ENCODE measurements at places on chromosomes 3 and 15. TPM values are rescaled to one million over a fixed set of nuclear protein-coding genes. Genes with fewer than 3 reads are reported as not detected.

DUOXA2 gene
- polyA plus RNA-seq, result not detected

GOLGA8R gene
- 4.7 TPM for polyA plus RNA-seq

GOLGA6B gene
- polyA plus RNA-seq, result 0.17 TPM

GOLGA8N gene
- polyA plus RNA-seq, result 29.3 TPM

GOLGA6L9 gene
- polyA plus RNA-seq, result 21.7 TPM

RASGRF1 gene
- 0.41 TPM for polyA plus RNA-seq

LRTM1 gene
- polyA plus RNA-seq, result 0.10 TPM

MESP1 gene
- 1.8 TPM for polyA plus RNA-seq

VILL gene
- 14.1 TPM for polyA plus RNA-seq

FHIT gene
- 25.5 TPM for polyA plus RNA-seq

UROC1 gene
- 0.13 TPM for polyA plus RNA-seq

ZNF80 gene
- polyA plus RNA-seq, result not detected

MLF1 gene
- polyA plus RNA-seq, result 47.9 TPM

DLL4 gene
- polyA plus RNA-seq, result 7.3 TPM

ALG1L2 gene
- 1.2 TPM for polyA plus RNA-seq

- DNase-seq, result no peak
Measured at GRCh38 chr3:126472277-126473006, 3.2 kb downstream of the ZXDC start.

GRCh38 chr15:48559285-48559684, 86.2 kb downstream of the FBN1 start:
- peak; percentile 67 for DNase-seq

DNA sequence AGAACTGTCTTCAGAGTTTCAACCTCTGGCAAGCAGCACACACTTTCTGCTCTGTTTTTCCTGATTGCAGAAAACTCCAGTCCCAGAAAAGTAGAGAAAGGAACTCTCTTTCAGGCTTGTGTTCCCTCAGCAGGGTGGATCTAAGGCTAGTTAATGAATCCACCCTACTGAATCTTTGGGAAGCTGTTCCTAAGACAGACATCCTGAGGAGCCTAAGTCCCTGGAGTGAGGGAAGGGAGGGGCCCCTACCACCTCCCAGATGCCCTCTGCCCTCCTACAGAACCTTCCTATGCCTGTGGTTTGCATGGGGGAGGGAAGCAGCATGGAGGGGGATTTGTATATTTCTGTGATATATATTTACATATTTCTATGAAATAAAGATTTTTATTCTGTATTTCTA, 124.4 kb downstream of the ANO10 start:
- no peak for DNase-seq

DNA sequence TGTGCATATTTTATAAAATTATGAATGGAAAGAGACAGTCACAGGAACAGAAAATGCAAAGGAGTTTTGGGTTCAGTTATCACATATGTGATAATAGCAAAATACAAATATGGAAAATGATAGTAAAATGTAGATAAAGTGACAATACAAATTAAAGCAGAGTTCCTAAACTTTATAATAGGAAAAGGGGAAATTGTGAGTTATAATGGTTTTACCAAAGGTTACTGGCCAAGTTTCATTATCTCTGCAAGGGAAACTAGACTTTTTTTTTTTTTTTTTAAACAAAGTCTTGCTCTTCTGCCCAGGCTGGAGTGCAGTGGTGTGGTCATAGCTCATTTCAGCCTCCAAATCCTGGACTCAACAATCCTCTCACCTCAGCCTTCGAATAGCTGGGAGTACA, 228.7 kb upstream of the CGNL1 start:
- DNase-seq, result no peak

GRCh38 chr3:155500194-155500818, 206.8 kb upstream of the STRIT1 start:
- no peak for DNase-seq

GRCh38 chr3:190614226-190615059, 100.6 kb downstream of the IL1RAP start:
- DNase-seq, result no peak

- no peak for DNase-seq
Measured at GRCh38 chr15:55256281-55257011, 33.2 kb downstream of the RAB27A start.

- DNase-seq, result peak; percentile 86
Measured at GRCh38 chr3:130892759-130893375, 1.0 kb upstream of the ATP2C1 start.

DNA sequence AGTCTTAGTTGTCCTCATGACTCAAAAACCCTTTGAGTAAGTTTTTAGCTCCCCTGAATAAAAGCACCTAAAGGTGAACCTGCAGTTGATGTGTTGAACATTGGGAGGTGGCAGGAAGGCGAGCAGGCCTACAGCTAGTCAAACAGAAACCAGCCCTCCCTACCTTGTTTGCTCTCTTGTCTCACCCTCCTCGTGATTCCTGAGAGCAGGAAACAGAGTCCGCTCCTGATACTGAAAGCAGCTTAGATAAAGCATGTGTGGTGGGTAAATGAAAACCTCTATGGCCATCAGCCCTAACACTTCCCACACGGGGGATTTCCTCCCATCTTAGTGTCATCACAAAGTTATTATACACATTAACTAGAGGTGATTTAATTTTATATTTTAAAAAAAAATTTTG, 21.8 kb upstream of the CLDN18 start:
- no peak for DNase-seq

- no peak for DNase-seq
Measured at GRCh38 chr3:128354788-128355542, 111.7 kb downstream of the DNAJB8 start.

DNA sequence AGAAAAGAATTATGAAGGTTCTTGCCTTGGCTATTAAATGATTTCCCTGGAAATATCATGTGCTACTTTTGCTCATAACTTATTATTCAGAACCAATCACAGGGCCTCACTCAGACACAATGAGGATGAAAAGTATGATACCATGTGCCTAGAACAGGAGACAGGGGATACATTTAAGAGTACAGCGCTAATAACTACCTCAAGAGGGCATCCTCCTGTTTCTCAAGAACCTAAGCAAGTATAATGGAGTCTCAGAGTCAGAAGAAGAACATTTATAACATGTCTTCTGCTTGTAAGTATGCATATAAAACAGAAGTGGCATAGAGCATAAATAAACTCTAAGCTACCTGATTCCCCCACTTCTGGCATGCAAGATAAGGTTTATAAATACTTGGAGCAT, 125.4 kb upstream of the MME start:
- DNase-seq, result no peak

GRCh38 chr3:164806188-164806587, 272.1 kb downstream of the SI start:
- no peak for DNase-seq

DNA sequence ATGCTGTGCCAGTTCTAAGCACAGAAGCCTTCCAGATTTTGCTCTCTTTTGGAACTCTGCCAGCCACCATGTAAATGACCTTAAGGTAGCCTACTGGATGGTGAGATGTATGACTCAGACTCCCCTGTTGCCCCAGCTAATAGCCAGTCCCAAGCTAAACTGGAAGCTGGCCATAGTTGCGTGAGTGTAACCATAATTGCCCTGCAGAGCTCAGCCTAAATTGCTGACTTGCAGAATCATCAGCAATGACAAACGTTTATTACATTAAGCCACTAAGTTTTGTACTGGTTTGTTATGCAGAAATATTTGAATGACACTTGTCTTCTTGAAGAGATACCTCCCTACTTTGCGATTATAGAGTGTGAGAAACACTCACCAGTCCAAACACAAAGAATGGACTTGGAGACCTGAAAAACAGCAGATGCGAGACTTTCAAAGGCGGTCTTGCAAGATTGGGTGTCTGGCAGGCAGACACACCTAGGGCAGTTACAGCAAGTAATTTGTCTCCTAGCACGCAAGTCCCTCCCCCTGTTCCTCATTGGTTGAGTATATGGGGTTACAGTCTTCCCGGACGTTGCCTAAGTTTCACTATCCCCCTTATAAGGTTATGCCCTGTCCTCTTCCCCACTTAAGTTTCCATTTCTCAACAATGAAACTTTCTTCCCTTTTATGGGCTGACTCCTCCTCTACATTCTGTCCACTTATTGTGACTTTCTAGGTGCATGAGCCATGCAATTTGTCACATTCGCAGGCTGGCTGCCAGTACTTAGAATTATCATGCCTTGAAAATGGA, 83.6 kb upstream of the XCR1 start:
- DNase-seq, result no peak

- DNase-seq, result no peak
Measured at GRCh38 chr3:176941689-176942088, 255.6 kb downstream of the TBL1XR1 start.

- DNase-seq, result no peak
Measured at GRCh38 chr3:59733041-59733809, 683.4 kb upstream of the CFAP20DC start.

DNA sequence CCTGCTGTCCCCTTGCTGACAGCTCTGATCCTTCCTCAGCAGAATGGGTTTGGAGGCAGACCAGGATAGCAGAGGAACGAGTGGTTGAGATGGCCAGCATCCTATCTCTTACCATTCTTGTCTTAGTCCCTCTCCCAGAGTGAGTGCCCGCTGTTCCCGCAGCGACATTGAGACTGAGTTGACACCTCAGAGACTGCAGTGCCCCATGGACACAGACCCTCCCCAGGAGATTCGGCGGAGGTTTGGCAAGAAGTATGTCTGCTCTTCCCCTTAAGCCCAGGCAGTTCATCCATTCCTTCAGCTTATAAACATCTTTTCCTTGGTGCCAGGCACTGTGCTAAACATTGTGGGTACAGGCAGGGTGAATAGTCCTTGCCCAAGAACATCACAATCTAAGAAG, 21.2 kb downstream of the DUOX1 start:
- no peak for DNase-seq

GRCh38 chr3:29005862-29006261, 275.0 kb upstream of the RBMS3 start:
- no peak for DNase-seq

DNA sequence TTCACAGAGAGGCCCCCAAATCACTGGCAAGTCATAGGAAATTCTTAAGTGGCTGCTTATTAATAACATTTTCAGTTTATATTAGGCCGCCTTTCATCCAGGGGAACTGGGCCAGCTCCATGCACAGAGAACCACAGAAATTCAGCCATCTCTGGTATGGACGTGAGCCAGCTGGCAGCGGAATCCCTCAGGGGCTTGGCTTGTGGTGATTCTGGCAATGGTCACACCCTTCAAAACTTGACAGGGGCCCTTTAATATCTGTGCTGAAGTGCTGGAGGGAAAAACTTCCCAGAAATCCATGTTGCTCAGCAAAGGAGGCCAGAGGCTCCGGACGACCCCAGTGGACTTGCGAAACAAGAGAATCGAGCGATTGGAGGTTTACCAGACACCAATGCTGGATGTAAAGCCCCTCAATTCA, 11.3 kb downstream of the PRICKLE2 start:
- DNase-seq, result no peak

- DNase-seq, result no peak
Measured at GRCh38 chr3:39064646-39065045, 12.8 kb downstream of the WDR48 start.

GRCh38 chr3:129954514-129954913, 20.0 kb upstream of the TRH start:
- DNase-seq, result no peak

- DNase-seq, result no peak
Measured at GRCh38 chr3:105802118-105802706, 66.6 kb downstream of the CBLB start.

DNA sequence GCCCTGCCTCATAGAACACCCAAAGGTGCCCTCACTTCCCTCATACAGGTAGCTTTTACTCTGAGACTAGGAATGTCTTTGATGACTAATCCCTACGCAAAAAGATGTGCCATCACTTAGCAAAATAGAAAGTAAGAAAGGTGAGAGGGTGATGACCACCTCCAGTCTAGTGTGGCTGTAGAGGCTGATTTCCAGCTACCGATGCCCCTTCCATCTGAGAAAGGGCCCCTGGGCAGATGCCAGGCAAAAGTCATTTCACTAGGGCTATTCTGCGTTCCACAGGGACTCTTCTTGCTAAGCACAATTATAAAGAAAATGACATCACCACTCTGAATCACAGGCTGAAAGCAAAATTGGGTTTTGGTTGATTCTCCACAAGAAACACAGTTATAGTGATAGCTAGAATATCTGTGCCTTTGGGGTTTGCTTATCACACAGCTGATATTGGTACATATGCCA, 77.4 kb downstream of the RBPMS2 start:
- no peak for DNase-seq

DNA sequence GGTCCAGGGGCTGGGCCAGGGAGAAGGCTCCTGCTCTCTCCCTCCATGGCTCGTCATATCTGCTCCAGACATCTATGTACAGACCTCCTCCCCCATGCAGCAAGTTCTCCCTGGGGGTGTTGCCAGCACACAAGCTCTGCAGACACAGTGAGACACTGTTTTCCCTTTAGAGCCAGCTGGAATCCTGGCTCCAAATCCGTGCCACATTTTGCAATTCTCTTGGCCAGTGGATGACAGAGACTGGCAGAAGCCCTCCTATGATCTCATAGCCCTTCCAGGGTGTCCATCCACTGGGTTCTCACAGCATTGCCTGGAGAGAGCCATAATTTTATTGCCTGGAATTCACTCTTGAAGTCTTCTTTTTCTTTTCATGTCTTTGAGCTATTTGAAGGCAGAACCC, 203.9 kb downstream of the TLE3 start:
- DNase-seq, result no peak

GRCh38 chr3:126663750-126664149, 8.8 kb upstream of the TXNRD3 start:
- DNase-seq, result no peak

- no peak for DNase-seq
Measured at GRCh38 chr3:114567771-114568170, 273.9 kb downstream of the TIGIT start.

- no peak for DNase-seq
Measured at GRCh38 chr15:65762914-65763787, 28.9 kb downstream of the DENND4A start.

DNA sequence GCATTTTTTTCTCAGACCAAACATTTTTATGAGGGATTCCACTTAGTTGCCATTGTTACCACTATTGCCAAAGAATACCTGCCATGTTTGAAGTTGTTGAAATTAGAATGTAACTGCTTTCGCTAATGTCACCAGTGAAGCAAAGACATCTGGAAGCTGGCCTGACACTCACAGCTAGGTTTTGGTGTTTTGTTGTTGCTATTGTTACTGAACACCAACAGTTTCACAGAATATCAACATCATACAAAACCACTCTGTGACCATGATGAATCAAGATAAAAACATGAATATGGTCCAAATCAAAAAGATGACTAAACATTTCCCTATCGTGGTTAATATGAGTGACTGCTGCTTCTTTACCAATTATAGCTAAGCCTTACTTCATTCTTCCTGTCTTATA, 6.9 kb upstream of the CFAP20DC start:
- no peak for DNase-seq

- DNase-seq, result peak; percentile 92
Measured at GRCh38 chr15:90191794-90192509, 9.2 kb upstream of the SEMA4B start.

GRCh38 chr3:161014843-161015749, 90.1 kb downstream of the B3GALNT1 start:
- DNase-seq, result no peak

DNA sequence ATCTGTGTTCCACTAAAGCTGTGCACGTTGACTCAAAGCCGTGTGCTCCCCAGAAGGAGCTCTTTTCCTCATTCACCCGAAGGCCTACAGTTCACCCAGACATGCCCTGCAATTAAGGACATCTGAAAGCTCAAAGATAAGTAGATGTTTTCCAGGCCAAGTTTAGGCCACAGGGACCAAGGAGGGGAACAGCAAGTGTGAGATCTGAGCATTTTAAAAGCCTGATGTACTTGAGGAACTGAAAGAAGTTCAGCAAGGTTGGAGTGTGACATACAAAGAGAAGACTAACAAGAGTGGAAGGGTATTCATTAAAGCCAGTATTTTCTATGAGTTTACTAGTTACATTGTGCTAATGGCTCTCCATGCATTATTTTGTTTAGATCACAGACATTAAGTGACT, 68.0 kb downstream of the CASR start:
- DNase-seq, result no peak
